ENCODE measurements at places on chromosomes 12 and 14. TPM values are rescaled to one million over a fixed set of nuclear protein-coding genes. Genes with fewer than 3 reads are reported as not detected.

DNA sequence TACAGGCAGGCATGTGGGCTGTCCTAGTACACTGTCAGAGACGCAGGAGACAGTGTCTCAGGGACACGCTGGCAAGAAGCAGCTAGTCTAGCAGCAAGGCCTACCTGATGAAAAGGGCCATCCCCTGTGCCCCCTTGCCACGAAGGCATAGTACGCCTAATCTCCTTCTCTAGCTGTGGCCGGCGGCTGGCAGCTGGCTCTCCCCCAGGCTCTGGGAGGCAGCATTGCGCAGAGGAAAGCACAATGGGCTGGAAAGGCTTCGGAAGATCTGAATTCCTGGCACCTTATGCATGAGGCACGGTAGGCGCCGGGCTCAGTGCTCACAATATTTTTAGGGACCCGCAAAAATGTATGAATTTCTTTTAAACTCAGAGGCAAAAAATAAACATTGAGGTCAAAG, 16.0 kb upstream of the PLEKHH1 start:
- DNase-seq, result no peak

GRCh38 chr12:632102-632696, 31.0 kb downstream of the NINJ2 start:
- DNase-seq, result no peak

GRCh38 chr12:34291001-34291400, 268.7 kb downstream of the ALG10 start:
- no peak for DNase-seq

DNA sequence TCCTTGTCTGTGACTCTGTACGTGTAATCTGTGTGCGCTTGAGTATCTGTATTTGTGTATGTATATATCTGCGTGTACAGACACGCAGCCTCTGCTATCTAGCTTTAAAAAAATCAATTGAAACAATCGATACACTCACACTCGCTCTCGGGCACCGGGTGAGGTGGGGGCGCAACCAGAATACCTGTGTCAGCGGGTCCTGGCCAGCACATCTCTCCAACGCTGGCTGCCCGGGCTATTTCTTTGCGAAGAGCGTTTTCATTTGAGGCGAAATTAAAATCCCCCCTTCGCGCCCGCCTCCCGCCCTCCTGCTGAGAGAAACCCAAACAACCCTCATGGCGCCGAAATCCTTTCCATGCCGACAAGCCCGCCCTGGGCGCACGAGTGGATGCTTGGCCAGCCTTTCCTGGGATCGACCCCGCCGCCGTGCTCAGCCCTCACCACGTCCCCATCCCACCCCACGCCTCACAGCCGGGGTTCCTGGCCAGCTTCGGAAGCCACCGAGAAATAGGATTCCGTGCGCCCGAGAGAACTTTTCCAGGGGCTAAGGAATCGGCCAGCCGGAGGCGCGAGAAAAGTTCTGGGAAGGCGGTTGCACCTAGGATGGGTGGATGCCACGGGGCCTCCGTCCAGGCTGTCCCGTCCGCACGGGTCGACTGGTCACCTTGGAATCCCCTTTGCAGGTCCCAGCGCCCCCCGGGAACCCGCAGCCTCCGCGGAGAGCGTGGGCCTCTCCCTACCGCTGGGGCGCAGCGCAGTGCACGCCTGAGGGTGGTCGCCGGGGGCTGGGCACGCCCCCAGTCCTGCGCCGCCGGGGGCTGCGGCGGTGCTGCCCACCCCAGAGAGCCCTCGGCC, 1.0 kb downstream of the ZDHHC22 start:
- DNase-seq, result no peak

DNA sequence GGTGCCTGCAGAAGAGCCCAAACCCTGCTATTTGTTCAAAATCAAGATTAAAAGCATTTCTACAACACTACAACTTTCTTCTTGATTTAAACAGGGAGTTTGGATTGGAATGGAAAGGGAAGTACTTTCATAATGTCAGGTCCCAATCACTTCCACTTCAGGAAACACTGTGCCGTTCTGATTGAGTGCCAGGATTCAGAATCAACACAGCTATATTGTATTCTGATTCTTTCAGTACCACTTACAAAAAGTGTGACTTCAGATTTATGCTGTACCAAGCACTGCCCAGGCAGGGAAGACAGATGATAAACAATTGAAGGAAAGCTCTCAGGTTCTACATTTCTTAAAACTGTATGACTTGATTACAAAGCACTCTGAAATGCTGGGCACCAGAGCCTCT, 3.2 kb downstream of the TDP1 start:
- DNase-seq, result no peak

DNA sequence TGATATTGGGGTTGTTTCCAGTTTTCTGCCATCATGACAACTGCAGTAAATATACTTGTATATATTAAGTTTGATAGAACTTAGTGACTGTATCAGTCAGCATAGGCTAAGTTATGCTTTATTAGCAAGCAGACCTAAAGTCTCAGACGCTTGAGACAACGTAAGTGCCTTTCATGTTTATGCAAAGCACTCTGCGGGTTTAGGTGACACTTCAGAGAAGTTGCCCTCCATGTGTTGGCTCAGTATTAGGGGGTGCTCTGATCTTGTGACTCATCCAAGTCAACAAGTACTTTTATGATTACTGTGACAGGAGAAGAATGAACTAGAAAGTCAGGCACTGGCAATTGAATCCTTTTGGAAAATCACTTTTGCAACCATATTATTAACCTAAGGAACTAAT, 13.3 kb upstream of the OTOGL start:
- DNase-seq, result no peak

DNA sequence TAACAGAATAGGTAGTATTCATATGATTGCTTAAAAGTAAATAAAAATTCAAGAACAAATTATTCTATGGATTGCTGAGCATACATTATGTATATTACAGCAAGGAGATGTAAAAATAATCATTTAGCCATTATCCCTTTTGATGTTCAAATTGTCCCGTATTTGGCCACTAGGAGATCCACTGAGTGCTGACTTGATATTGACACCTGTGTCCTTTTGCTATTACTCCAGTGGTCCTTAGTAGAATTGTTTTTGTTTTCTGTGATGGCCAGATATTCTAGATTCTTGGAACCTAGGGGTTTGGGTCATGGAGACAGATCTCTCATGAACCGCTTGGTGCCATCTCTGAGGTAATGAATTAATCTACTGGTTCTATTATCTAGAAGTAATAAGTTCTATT, 16.8 kb downstream of the ERO1A start:
- DNase-seq, result peak; percentile 42

The TIGAR gene
- 18.2 TPM for total RNA-seq

DNA sequence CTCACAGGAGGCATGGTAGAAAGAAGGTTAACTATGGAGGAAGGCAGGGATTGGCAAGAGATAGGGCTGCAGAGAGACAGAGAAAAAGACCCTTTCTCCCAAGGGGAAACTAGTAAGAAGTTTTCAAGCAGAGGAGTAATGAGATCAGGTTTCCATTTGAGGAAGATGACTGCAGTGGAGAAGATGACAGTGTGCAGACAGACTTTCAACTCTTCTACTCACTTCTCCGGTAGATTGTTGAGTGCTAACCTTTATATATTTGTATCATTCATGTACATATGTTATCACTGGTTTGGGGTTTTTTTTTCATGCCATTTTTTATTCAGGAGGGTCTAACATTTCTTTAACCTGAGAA, 5.9 kb upstream of the B3GNT4 start:
- DNase-seq, result no peak

GRCh38 chr12:62654326-62655241, 188.0 kb downstream of the MON2 start:
- DNase-seq, result no peak

- no peak for DNase-seq
These were observed 4.8 kb downstream of the CCDC177 start for GRCh38 chr14:69569859-69570258.

The LRIG3 gene
- not detected for total RNA-seq

DNA sequence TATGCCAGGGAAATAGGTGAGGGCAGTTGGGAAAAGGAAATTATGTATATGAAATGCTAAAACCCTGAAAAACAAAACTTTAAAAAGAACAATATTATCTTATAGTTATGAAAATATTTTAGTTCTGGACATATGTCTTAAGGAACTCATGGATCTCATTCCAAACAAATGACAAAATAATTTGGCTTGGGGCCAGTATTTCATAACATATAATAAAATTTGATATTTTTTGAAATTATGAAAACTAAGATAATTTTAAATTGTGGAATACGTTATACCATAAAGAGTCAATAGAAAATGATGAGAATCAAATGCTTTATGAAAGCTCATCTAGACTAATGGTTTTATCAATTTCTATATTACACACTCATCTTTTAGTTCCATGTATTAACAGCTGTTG, 173.8 kb upstream of the DCN start:
- DNase-seq, result no peak

DNA sequence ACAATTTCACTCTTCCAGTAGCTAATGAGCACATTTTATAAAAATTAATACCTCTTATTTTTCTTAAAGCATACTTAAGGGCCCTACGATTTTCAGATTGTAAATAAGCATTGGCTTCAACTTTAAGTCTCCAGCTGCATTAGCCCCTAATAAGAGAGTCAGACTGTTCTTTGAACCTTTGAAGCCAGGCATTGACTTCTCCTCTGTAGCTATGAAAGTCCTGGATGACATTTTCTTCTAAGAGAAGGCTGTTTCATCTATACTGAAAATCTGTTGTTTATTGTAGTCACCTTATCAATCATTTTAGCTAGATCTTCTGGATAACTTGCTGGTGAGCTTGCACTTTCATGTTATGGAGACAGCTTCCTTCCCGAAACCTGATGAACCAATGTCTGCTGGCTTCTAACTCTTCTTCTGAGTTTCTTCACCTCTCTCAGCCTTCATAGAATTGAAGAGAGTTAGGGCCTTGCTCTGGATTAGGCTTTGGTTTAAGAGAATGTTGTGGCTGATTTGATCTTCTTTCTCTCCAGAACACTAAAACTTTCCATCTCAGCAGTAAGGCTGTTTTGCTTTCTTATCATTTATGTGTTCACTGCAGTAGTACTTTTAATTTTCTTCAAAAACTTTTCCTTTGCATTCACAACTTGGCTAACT, 377.1 kb upstream of the RGS6 start:
- DNase-seq, result peak; percentile 28

DNA sequence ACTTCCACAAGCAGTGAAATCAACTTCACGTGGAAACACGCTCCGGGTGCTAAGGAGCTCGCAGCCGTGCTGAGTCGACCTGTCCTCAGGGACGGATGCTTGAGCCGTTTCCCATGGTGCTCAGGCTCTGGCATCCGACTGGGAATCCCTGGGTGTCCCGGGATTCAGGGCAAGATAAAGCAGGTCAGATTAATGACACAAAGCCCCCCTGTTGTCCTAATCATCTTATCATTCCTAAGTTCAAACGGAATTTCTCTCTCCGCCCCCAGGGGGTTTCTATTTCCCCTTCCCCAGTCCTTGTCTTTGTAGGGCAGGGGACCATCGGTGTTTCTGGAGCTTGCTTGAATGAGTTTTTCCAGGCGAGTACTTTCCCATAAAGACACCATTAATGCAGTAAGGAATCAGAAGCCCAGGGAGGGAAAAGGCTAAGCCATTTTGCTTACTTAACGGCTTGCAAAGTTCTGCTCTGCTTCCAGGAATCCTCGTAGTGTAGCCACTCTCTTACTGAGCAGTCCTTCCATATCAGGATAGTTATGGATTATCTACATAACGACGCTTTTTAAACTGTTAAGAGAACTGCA, 116.5 kb downstream of the TMEM132C start:
- no peak for DNase-seq

DNA sequence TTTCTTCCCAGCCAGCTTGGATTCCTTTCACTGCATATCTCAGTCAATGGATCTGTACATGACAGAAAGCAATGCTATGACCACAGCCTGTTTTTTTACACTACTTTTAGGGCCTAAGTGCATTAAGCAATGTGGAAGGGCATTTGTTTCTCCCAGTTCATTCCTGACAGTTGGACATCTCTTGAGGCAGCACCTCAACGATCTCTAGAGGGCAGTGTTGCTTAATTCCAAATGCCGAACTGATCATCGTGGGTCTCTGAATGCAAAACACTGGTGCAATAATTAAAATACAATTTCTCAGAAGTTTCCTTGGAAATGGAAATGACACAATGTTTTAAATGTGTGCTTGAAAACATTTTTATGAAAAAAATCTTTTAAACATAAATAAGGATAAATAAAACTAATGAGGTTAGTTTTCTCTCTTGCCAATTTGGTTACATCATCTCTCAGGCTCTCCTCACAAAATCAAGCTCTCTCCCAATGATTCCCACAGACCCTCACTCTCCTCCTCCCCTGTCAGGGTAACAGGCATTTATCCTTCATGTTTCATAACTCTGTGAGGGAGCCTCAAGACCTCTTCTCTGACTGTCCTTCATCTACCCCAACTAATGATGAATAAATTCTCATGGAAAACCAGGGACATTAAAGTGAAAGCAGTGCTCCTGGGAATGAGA, 192.4 kb upstream of the SLC16A7 start:
- DNase-seq, result peak; percentile 63
